ENCODE measurements at places on chromosomes 2 and 18.

DNA sequence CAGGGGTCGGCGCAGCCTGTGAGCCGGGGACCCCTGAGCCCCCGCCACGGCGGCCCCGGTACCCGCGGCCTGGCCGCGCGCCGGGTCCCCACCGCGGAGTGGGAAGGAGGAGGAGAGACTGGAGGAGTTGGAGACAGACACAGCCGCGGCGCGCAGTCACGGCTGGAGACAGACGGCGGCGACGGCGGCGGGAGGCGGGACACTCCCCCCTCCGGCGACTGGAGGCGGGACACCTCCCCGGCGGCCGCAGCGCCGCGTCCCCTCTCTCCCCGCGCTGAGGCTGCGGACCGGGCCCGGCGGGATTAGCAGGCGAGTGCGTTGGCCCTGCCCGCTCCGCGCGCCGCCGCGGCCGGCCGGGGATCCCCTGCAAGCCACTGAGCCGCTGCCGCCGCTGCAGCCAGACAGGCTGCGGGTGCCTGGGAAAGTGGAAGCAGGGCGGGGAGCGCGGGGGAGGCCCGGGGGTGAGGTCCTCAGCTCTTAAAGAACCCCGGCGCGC lies 1.0 kb upstream of the LDLRAD4 start:
- DNase-seq: no peak

GRCh38 chr2:124250433-124250832 lies 225.3 kb downstream of the CNTNAP5 start:
- no peak for DNase-seq

- no peak for DNase-seq
These were observed 38.6 kb downstream of the MARCHF7 start for GRCh38 chr2:159750873-159751272.

GRCh38 chr2:122255924-122256323 lies 500.5 kb downstream of the TSN start:
- DNase-seq: no peak

GRCh38 chr2:227207573-227207972 lies 43.1 kb downstream of the COL4A3 start:
- no peak for DNase-seq

DNA sequence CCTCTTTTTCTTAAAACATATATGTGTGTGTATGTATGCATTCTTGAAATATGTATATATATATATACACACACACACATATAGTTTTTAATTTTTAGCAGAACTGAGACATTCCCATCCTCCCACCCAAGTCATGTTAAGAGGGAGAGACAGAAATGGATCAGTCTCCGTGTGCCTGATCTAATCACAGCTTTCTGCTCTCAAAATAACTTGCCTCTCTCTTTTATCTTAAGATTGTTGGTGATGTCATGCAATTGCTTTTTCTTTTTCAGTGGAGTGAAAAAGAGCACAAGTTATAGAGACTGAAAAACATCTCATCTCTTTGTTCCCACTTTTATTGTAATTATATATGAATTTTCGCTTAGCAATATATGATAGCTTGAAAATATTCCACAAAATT lies 279.9 kb upstream of the DOK6 start:
- DNase-seq: no peak

- peak; percentile 84 for DNase-seq
These were observed 4.5 kb downstream of the ZFP36L2 start for GRCh38 chr2:43221763-43222474.

DNA sequence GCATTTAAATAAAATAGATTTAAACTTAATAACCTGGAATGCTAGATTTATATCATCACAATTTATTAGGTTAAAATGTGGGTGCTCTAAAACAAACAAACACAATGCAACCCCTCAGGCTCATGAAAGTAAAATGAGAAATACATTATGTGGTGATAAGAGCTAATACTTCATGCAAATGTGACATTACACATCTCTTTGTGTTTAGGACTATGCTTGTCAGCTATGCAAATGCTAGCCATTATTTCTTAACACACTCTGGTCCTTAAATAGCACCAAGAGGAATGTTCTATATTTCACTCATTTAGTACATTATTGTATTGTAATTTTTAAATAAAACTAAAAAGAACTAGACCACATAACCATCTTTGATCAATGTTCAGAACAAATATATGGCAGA lies 627.6 kb downstream of the DPP10 start:
- DNase-seq: no peak

DNA sequence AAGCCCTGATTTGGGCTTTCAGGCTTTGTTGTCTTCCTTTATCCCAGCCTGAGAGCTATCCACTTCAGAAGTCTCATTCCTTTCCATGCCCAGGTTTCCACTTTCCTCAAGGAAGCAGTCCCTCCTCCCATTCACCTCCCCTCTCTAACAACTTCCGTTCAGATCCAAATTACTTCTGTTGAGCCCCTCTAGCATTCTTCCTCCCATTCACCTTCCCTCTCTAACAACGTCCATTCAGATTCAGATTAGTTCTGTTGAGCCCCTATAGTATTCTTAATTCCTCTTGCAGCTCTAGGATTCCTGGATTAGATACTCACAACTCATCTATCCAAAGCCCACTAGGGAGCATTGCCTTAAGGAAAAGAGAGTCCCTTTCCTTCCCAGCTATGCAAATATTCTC lies 216.8 kb downstream of the RAD51AP2 start:
- DNase-seq: no peak

- no peak for DNase-seq
These were observed 501.8 kb upstream of the PKDCC start for GRCh38 chr2:41546031-41546430.

DNA sequence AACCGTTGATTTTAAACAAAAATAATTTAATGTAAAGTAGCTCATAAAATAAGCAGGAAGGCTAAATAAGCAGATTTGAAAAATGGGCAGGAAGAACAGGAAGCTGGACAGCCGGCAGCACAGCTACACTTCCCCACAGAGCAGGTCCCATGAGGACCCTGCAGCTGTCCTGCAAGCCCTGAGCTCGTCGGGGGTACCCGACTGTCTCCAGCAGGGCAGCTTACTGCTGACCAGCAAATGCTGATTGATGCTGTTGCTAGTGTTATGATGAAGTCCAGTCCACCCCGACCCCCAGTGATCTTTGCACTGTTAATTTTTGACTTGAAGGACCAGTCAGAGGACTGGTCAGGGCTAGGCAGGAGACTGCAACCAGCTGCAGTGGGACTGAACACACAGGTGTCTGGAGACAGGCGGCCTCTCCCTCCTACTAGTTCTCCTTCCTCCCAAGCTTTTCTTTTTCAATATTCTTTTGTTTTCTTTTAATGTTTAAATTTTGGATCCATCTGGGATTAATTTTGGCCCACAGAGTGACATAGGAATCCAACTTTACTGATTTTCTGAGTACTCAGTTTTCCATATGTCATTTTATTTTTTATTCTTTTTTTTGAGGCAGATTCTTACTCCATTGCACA lies 27.7 kb downstream of the POLE4 start:
- no peak for DNase-seq

DNA sequence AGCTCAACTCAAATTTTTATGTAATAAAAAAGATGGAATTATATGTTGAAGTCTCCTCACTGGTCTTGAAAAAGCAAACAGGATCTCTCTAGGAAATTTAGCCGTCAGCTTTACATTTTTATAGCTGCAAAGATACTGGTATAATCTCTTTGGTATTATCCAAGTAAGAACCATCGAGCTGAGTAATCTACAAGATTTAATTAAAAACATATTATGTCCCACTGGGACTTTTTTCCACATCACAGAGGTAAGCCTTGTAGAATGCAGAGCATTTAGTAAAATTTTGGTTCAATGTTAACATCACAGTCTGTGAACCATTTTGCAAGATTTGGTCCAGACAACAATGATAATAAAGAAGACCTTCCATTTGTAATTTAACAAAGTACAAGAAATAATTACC lies 162.6 kb upstream of the SLC39A10 start:
- DNase-seq: no peak

DNA sequence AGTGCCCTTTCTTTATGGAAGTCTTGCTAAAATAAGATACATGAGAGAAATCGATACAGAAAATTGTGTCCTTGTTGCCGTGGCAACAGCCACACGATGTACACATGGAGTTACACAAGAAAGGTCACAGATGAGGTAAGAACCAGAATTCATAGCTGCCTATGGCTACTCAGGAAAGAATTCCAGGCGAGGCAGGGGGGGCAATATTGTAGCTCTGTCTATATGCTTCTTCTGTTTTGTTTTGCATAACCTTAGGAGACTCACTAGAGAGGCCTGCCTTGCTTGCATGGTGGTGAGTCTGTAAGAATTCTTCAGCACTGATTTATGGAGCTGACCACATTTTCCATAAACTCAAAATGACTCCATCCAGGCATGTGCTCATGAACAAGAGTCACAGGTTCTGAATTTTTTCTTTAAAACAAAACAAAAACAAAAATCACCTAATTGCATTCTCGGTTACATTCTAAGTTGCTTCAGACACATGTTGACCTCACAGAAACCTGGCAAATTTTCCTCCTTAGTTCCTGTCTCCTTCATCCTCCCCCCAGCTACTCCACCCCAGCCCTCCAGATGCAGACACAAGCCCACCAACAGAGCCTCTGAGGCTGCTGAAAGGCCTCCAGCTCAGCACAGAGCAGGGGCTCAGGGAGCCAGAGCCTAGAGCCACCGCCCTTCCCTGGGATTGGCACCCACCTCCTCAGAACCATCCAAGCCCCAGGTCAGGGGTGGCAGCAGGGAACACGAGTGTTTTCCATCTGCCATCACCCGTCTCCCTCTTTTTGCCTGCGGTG lies 183.5 kb downstream of the ANTXR1 start:
- DNase-seq: no peak

DNA sequence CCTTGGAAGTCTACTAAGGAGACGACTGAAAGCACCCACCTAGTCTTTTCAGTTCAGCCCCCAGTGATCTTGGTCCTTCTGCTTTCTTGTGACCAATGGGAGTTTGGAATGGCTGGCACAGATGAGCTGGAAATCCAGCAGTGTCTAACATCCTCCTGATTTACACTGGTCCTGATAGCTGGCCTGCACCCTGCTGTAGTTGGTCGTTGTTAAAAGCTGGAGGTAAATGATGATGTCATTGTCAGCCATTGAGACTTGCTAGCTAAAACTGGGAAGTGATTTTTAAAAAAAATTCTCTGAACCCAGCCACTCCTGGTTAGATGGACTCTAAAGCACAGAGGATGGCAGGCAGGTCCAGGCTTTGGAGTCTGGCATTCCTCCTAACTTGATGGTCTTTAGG lies 19.3 kb downstream of the CCT7 start:
- no peak for DNase-seq

DNA sequence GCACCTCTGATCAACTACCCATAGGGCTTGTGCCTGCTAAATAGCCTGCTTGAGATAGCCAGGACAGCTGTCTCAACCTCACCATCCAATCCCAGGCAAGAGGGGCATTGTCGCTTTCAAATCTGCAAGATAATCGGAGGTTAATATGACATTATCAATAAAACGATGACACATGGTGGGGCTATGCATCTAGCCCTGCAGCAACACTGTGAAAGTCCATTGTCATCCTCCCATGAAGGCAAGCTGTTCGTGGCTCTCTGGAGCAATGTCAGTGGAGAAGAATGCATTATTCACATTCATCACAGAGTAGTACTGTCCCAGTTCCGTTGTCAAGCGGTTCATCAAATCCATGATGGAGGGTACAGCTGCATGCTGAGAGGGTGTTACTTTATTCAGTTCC lies 18.9 kb upstream of the KLHL23 start:
- DNase-seq: no peak

- no peak for DNase-seq
These were observed 458.8 kb downstream of the SETBP1 start for GRCh38 chr18:45139478-45139877.

DNA sequence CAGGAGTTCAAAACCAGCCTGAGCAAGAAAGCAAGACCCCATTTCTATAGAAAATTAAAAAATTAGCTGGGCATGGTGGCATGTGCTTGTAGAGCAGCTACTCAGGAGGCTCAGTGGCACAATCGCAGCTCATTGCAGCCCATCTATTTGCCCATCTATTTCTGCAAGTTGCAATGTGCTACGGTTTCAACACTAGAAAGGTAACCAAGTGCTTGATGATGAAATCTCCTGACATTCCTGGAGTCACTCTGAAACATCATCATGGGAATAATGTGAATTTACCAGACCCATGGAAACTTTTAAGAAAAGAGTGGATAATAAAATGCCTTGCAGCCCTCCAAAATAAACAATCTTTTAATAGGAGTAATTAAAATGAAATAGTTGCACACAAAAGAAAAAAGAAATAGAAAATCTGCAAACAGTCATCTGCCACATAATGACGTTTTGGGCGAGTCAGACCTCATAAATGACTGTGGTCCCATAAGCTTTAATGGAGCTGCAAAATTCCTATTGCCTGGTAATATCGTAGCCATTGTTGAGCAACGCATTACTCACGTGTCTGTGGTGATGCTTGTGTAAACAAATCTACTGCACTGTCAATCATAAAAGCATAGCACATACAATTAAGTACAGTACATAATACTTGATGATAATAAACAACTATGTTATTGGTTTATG lies 46.6 kb upstream of the AMMECR1L start:
- DNase-seq: no peak

DNA sequence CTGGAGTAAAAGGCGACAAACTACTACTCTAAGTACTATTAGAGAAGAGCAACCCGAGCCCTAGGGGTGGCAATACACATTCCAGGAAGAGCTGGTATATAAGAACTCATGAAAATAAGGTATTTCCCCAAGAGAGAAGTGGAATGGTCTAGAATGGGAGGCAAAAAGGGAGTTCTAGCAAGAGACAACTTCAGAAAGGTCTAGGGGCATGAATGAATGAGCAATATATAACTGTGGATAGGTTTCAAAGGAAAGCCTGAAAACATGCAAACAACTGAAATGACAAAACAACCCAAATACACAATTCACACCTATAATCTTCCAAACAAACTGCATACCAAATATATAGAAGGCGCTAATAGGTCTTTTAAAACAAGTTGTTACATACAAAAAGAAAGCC lies 22.2 kb downstream of the TRIP12 start:
- DNase-seq: no peak

GRCh38 chr18:48099481-48100164 lies 169.2 kb upstream of the SMAD2 start:
- no peak for DNase-seq

DNA sequence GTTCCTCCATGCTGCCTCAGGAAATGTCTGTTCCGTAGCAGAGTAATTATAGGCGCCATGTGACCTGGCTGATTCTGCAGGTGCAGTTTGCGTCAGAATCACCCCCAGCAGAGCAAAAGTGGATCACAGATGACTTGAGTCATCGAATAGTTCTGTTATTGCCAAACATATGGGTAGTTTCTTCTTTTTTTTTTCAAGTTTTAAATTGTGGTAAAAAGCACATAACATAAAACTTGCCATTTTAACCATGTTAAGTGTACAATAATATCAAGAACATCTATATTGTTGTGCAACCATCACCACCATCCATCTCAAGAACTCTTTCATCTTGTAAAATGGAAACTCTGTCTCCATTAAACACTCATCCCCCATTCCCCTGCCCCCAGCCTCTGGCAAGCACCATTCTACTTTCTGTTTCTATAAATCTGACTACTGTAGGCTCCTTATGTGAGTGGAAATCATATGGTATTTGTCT lies 177.7 kb upstream of the TWIST2 start:
- DNase-seq: no peak

Measured in activated CD8-positive, alpha-beta memory T cell treated with anti-CD3 and anti-CD28 coated beads, Interleukin-2, amount 10 ng/mL, durations not matched to agents 7 days and 5 days (primary cell).